Body of pancreas (tissue), 4 donors: ENCODE measurements at places on chromosomes 2 and 18.

DNA sequence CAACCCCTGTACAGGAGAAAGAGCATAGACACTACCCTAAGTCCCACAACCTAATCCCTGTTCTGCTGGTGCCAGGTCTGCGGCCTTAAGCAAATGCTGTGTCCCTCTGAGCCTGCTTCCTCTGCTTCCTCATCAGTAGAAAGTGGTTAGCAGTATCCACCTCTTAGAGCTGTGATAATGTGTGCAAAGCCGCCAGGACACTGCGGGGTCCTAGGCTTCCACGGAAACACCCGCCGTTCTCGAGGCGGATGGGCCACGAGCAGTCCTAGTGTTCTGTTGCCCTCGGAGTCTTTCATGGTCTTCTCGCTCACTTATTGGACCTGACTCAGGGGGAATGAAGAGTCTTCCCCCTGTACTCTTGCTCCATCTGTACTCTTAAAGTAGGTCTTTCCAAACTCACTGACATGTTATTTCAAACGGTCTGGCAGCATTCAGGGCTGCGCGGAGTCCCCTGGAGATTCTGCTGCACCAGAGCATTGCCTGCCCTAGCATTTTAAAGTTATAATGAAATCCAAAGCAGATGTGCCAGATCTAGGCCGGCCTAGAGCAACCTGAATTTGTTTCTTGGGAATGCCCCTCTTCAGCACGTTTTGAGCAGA is 107.2 kb upstream of the ZNF236 start:
- H3K27me3 ChIP-seq, result no peaks in the 10 kb centered on the region
- H3K27ac ChIP-seq, result no peak overlapping the region
- H3K4me3 ChIP-seq, result no peak overlapping the region
- H3K36me3 ChIP-seq, result no peaks in the 10 kb centered on the region

DNA sequence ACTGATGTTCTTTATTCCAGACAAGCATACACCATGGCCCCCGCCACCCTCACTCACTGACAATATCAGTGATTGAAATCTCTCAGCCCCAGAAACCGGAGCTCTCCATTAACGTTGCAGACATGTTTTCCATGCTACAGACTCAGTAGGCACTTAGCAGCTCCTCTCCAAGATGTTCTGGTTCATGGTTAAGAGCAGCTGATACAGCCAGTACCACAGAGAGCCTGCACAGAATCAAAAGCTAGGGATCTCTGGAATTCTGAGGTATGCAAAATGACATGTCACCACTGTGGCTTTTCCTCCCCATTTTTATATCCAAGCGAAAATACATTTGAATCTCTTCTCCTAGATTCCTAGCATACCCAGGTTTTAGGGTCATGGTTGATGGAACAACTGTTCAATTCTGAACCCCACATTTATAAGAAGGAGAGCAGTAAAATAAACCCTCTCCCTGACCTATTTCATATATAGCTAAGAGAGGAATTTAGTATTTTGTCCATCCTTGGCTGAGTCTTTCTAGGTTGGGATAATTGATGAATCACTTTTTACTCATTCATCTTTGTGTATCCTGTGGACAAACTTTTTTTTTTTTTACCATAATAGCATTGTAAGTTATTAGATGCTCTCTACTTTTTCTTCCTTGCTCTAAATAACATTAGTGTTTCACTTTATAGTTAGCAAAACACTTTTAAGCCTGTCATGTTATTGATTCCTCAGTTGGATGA is 488.4 kb upstream of the PIK3C3 start:
- no peak overlapping the region for H3K27ac ChIP-seq
- no peak overlapping the region for H3K4me3 ChIP-seq
- DNase-seq, result no peak
- H3K36me3 ChIP-seq, result no peaks in the 10 kb centered on the region
- no peaks in the 10 kb centered on the region for H3K27me3 ChIP-seq

GRCh38 chr2:239476757-239477585 is 76.2 kb upstream of the HDAC4 start:
- H3K27ac ChIP-seq, result no peak overlapping the region
- no peak for DNase-seq
- H3K4me3 ChIP-seq, result no peak overlapping the region
- H3K36me3 ChIP-seq, result no peaks in the 10 kb centered on the region
- no peaks in the 10 kb centered on the region for H3K27me3 ChIP-seq

GRCh38 chr2:169107645-169108044 is 38.3 kb downstream of the DHRS9 start:
- peaks cover 6% of the 10 kb centered on the region for H3K4me1 ChIP-seq
- H3K36me3 ChIP-seq, result no peaks in the 10 kb centered on the region
- DNase-seq, result no peak
- H3K27ac ChIP-seq, result no peak overlapping the region
- H3K27me3 ChIP-seq, result no peaks in the 10 kb centered on the region
